ENCODE measurements at places on chromosomes 6 and 20.
A peak's percentile ranks its signal among the peaks of the same experiment; 100 is the strongest.

DNA sequence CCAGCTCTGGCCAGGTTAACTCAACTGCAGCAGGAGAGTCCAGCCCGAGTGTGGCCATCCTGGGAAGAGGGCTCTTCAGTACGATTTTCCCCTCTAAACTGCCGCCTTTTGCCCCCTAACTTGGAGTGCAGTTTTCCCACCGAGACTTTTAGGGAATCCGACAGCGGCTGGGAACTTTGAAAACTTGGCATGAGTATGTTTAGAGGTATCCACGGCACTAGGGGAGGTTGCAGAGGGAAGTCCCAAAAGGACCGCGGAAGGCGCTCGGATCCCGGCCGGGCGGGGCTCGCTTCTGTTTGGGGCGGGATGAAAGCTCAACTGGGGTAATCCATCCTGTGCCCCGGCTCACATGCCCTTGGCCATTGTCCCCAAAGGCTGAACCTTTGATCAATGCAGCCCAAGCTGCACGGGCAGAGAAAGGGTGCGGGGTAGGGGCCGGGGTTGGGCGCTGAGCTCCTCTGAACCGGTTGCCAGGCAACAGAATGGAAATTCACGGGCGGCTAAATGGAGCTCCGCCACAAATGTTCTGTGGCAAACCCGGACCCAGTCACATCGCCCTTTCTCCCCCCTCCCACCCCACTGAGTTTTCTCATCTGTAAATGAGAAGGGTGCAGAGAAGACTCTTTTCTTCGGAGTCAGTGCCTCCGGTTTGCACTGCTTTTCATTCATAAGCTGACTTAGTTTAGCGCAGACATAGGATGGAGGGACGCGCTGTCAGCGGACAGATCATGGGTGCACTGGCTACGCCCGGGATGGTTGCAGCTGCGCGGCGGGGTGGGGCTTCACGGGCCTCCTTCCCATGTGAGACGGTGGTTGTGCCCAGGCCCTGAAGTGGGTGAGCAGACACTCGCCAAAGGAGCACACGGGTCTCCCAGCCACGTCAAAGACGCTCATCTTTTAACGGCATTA is 2.3 kb downstream of the BMP6 start:
- no peak for DNase-seq

- DNase-seq, result no peak
These were observed at the start of gene PDE10A for GRCh38 chr6:165662749-165663376. TSS of gene PDE10A (minus strand) at chr6:165663241. CDS start at chr6:165662811, 430 bp downstream.

DNA sequence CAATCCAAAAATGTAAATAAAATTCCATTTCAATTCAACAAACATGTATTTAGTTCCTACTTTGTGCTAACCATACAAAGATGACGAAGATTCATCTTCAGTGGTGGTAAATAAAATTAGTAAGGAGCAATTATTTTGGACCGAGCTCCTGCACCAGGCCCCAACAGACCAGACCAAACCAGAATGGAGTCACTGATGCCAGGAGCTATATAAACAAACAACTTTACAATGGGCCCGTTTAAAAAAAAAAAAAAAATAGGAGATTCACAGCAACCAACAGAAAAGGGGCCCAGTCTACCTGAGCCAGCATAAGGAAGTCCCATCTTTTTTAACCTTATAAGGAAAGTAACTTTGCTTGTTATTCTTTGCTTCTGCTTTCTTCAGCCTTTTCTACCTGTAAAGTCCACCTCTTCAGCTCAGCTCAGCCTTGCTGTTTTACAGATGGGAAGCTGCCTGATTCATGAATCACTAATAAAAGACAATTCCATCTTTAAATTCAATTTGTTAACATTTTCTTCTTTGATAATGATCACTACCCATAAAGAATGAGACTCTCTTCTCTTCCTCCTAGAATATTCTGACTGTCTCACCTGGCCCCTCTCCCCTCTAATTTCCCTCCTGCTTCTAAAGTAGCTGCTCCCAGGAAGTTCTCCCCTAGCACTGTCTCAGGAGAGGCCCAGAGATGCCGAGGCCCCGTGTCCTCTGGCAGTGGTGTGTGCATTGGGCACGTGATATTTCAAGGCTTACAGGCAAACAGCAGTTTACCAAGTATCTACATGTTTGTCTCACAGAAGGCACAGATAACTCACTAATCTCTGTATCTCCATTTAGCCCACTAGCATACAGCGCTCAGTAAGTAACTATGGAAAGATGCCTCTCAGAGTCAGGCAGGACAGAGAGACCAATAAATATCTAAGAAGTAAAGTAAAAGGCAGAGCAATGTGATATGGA is 8.4 kb downstream of the MBOAT1 start:
- DNase-seq, result no peak

- no peak for DNase-seq
These were observed 45.3 kb upstream of the FAM83B start for GRCh38 chr6:54801244-54801643.

- no peak for DNase-seq
These were observed 318.9 kb upstream of the PLCB4 start for GRCh38 chr20:8749986-8750385.

DNA sequence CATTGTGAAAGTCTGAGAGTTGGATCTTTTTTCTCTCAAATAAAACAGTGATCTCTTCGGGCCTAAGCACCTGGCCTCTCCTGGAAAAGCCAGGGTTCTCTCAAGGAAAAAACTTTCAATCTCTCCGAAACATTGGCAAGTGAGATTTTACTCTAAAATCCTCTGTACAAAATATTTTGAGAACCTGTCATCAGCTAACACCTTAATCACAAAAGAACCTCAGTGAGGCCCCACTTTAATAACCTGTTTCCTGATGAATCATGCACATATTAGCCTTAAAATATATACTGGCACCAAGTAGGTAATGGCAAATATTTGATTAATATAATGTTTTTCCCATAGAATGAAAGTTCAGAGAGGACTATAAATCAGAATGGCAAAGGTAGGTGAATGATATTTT is 177.9 kb downstream of the FRK start:
- DNase-seq, result no peak

GRCh38 chr6:139779988-139780774 is 405.7 kb upstream of the CITED2 start:
- no peak for DNase-seq

DNA sequence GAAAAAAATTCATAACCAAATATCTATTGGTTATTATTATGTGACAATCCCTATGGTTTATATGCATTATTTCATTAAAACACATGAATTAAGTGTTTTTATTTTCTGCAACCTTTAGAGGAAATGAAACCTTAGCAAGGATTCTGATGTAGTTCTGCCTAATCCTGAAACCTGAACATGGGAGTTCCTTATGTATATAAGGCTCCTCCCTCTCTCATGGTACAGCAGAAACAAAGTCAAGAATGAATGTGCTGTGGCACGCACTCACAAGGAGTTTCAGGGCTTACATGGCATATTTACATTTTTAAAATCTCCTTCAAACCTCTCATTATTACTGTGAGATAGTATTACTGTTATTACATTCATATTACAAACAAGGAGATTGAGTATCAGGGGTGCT is 426.4 kb upstream of the CITED2 start:
- no peak for DNase-seq

GRCh38 chr6:168060521-168060931 is 18.5 kb downstream of the FRMD1 start:
- no peak for DNase-seq

- no peak for DNase-seq
These were observed 167.7 kb downstream of the SIM1 start for GRCh38 chr6:100296810-100297544.

DNA sequence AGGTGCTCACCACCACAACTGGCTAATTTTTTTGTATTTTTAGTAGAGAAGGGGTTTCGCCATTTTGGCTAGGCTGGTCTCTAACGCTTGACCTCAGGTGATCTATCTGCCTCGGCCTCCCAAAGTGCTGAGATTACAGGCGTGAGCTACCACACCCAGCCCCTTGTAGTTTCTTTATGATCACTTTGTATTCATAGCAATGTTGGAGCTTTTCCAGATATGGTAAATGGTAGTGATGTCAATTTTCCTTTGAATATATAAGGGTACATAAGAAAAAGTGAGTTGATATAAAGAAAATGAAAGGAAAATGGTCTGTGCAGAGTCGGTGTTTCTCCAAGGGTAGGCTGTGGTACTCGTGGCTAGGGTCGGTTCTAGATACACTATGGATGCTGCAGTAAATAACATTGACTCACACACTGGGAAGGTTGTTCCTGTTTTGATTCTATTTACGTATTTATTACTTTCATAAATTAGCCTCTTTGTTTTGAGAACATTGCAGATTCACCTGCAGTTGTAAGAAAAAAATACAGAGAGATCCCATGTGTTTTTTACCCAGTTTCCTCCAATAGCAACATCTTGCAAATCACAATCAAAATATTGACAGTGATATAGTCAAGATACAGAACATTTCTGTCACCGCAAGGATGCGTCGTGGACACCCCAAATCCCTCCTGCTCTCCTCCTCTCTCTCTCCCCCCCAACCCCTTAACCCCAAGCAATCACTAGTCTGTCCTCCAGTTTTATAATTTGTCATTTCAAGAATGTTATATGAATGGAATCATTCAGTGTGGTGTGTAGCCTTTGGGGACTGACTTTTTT is 2.5 kb downstream of the ZNF831 start:
- DNase-seq, result no peak

- peak; percentile 34 for DNase-seq
These were observed 21.1 kb downstream of the SESN1 start for GRCh38 chr6:109073344-109074132.

DNA sequence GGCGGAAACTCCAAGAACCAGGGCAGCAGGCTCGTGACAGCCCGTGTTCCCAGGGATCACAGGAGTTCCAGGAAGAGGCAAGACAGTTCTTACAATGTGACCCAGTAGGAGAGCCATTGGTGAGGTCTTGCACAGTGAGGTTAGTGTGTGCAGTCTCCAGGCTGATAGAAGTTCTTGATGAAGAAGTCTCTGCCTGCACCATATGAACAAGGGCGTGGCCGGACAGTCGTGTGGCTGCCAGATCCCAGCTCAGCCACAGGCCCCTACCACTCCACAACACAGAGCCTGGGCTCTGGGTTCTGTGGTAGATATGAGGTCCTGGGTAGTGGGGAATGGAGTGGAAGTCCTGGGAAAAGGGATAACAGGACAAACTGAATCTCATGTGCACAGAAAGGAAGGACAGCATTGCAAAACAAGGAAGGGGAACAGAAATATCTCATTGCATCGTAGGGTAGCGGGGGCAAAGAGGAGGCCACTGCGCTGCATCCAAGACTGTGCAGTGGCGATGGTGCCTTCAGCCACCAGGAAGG is 65.2 kb downstream of the STX11 start:
- DNase-seq, result peak; percentile 11

DNA sequence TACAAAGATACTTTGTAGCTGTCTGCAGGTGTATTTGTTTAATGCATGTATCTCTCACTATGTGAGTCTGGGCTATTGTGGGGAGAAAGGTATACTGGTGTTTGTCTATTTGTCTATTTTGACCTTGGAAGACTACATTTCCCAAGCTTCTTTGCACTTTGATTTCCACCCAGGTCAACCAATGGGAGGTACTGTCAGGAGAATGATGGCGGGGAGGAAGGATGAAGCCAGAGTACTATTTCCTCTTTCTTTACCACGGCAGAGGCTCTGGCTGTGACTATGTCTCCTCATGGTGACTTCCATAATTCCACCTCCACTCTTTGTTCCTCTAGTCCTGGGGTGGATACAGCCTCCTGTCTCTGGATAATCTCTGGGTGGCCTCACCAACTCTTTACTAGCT is 23.1 kb downstream of the LBP start:
- DNase-seq, result no peak

DNA sequence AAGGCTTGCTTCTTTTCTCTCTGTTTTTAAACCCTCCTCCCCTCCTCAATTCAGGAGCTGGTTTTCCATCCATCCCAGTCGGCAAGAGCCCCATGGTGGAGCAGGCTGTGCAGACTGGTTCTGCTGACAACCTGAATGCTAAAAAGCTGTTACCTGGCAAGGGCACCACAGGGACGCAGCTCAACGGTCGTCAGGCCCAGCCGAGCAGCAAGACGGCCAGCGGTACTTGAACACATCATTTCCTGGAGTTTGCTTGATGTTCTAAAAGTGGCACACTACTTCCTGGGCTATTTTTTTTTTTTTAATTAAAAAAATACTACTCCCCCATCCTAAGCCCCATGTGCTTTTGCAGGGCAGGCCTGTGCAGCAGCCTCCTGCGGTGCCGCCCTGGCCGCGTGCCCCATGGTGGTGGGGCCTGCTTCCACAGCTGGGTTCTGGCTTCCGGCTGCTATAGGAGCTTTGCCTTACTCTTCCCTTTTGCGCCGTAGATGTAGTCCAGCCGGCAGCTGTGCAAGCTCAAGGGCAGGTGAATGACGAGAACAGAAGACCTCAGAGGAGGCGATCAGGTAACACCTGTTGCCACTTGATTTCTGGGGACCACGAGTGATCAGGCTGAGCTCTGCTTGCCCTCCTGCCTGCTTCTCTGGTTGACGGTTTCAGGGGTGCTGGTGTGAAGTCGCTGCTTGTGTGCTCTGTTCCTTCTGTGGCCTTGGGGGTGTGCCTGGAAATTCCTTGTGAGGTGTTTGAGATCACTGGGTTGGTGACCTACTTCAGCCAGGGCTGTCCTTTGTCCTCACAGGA is 7.7 kb downstream of the LSM14B start:
- DNase-seq, result no peak

All from activated CD4-positive, alpha-beta T cell treated with anti-CD3 and anti-CD28 coated beads, Interleukin-2, amount 50 U/mL, for 1 hour (primary cell).